IMR-90 (cell line): ENCODE measurements at places on chromosomes 11 and 22. TPM values are rescaled to one million over a fixed set of nuclear protein-coding genes. Genes with fewer than 3 reads are reported as not detected.

C11orf91 gene
- not detected in 2 replicates for total RNA-seq

PDGFD gene
- total RNA-seq = 3.0 and 3.1 TPM in 2 replicates

CHST1 gene
- not detected in 2 replicates for total RNA-seq

SCGB2A2 gene
- total RNA-seq = not detected in 2 replicates

TXN2 gene
- total RNA-seq = 49.6 and 51.7 TPM in 2 replicates

TRPC6 gene
- total RNA-seq = 2.3 and 3.1 TPM in 2 replicates
